ENCODE measurements at places on chromosomes 1 and 21.

DNA sequence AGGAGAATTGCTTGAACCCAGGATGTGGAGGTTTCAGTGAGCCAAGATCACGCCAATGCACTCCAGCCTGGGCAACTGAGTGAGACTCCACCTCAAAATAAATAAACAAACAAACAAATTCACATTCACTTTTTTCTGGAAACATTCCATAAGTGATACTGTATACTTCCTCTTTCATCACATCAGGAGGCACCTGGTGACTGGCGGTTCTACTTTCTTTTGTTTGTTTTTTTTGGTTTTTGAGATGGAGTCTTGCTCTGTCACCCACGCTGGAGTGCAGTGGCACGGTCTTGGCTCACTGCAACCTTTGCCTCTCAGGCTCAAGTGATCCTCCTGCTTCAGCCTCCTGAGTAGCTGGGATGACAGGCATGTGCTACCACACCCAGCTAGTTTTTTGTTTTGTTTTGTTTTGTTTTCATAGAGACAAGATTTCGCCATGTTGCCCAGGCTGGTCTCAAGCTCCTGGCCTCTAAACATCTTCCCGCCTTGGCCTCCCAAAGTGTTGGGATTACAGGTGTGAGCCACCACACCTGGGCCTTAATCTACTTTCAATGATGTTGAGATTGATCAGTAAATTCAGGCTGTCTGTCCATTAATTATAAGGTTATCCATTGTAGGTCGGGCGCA is 10.7 kb downstream of the HAPLN2 start:
- DNase-seq, result no peak

DNA sequence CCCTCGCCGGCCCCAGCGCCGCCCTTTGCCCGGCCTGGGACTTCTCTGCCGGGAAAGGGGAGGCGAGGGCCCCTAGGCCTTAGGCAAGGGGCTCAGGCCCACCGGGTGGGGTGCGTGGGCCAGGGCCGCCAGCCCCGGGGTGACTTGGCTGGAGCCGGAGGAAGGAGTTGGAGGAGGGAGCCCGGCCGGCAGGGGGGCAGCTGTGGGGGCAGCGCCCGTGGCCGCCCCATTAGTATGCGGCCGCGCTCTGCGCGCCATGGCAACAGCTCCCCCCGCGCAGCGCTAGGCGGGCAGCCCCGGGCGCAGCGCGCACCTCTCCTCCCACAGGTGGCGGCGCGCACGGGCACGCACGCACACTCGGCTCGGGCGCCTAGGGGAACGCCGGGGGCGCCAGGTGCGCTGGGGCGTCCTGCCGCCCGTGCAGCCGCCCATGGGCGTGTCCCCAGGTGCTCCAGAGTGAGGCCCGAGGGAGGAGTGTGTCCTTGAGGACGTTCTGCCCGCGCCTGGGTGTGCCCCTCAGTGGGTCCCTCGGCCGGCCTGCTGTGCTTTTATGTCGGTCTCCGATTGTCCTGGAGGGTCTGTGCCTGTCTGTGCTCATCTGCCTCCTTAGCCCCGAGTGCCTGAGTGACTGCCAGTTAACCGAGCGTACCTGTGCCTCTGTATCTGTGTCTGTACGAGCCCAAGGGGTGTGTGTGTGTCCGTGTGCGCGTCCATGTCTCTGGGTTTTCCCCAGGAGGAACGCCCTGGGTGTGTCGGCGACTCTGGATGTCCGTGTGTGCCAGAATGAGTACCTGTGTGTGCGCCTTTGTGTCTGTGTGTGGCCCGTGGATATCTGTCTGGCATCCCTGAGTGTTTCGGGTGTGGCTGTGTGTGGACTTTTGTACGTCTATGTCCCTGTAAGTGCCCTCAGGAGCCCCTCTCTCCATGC is 38.2 kb upstream of the WASF2 start:
- peak; percentile 58 for DNase-seq

- no peak for DNase-seq
Observed at GRCh38 chr1:209208648-209209047, 374.9 kb upstream of the CAMK1G start.

GRCh38 chr1:238186887-238187574 is 296.3 kb upstream of the ZP4 start:
- no peak for DNase-seq

DNA sequence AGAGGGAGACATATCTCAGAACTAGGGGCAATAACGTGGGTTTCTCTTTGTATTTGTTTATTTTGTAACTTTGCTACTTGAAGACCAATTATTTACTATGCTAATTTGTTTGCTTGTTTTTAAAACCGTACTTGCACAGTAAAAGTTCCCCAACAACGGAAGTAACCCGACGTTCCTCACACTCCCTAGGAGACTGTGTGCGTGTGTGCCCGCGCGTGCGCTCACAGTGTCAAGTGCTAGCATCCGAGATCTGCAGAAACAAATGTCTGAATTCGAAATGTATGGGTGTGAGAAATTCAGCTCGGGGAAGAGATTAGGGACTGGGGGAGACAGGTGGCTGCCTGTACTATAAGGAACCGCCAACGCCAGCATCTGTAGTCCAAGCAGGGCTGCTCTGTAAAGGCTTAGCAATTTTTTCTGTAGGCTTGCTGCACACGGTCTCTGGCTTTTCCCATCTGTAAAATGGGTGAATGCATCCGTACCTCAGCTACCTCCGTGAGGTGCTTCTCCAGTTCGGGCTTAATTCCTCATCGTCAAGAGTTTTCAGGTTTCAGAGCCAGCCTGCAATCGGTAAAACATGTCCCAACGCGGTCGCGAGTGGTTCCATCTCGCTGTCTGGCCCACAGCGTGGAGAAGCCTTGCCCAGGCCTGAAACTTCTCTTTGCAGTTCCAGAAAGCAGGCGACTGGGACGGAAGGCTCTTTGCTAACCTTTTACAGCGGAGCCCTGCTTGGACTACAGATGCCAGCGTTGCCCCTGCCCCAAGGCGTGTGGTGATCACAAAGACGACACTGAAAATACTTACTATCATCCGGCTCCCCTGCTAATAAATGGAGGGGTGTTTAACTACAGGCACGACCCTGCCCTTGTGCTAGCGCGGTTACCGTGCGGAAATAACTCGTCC is 1.3 kb upstream of the OLIG2 start:
- DNase-seq, result no peak

GRCh38 chr1:51924455-51924854 is 45.9 kb upstream of the NRDC start:
- no peak for DNase-seq

DNA sequence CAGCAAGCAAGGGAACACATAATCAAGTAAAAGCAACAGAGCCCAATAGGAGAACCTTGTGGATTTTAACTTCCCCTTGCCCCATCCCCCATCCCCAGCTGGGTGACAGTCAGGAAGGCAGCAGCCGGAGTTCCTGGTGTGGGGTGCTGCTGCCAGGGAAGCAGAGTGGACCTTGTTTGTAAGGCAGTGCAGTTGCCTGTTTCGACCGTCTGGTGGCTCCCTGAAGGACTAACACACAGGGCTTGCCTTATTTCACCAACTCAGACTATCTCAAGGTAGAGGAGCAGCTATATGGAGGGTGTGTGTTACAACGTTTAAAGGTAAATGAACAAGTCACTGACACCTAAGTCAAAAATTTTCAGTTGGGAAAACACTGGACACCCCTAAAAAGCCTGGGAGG is 6.6 kb downstream of the KRTAP10-8 start:
- DNase-seq, result no peak

DNA sequence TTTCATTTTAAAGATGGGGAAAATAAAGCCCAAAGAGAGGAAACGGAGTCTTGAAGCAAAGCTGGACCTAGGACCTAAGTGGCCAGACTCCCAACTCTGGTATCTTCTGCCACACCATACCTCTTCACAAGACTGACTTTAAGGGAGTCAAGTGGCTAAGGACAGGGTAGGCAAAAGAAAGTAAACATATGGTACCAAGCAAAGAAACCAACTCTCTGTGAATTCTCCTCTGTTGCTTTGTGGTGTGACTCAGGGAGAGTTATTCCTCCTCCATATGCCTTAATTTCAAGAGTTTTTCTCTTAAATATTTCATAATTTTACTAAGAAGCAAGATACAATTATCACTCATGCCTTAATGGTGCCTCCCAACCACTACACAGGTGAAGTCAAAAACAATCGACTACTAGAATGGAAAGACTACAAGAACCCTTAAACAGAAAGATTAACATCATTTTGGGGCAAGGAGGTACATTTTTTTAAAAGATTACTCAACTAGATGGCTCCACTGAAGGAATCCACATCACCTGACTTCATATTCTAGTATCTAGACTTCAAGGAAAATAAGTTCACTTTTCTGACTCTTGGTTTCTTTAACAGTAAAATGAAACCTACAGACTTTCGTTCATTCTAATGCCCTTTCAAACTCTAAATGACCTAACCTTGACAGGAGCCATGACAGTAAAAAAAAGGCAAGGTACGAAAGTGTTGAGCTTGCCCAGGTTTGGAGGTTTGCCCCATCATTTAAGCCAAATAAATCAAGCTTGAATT is 44.2 kb downstream of the LUZP1 start:
- no peak for DNase-seq

DNA sequence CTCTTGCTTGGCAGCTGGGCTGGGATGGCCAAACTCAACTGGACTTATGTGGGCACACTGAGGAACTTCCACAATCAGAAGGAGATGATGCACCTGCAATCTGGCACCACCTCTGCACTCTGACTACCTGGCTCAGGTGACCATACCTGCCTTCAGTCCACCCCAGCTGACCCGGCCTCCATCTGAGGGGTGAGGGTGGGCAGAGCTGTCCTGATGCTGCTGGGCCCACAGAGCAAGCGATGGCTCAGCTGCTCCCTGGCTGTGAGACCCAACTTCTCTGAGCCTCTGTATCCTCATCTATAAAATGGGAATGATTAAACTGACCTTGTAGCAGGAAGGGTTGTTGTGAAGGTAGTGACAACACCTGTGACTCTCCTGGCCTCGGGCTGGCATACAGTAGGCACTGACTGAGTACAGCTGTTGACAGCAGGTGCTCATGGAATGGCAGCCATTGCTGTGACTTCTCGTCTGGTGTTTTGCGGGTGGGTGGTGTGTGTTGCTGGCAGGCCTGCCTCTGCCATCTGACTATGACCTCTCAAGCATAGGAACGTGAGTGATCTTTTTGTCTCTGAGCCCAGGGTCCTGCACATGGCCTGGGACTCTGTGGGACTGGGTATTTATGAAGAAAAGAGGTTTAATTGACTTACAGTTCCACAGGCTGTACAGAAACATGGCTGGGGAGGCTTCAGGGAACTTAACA is 438.5 kb downstream of the PTPRU start:
- no peak for DNase-seq

GRCh38 chr1:147794570-147794969 is 34.2 kb upstream of the GJA5 start:
- DNase-seq, result no peak

DNA sequence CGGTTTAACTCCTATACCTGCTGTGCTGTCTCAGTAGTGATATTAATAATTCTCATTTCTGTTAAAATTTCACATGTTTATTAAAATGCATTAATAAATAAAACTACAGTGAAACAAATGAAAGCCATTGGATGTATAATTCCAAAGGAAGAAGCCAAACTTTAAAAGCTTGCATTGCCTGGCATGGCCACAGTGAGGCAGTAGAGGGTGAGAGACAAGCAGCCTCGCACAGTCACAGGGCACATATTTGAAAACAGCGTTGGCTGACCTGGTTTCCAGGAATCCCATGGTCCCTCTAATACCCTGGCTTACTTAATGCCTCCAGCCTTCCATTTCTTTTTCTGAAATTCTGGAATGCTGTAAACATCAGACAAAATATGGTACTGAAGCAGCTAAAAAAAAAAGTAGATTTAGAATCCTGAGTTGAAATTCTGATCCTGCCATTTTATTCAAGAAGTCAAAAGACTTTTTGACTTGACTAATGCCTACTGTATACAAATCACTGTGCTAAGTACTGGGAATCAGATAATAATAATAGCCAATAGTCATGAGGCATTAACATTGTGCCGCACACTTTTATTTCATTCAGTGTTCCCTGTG is 6.7 kb upstream of the RNASEL start:
- peak; percentile 40 for DNase-seq

DNA sequence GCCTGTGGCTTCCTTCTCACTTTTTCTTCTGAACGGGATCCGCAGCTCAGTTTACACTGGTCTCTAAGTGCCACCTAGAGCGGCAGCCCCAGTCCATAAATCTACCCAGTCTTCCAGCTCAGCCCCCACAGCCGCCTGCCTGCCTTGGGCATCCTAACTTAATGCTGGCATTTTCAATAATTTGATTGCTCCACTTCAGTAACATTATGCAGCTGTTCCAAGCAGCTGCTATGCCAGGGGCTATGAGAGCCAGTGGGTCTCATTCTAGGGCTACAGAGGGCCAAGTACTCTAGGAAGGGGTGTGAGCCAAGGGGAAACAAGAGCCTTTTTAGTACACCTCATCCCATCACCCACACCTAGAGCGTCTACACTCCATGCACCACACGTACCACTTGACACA is 48.4 kb upstream of the COA6 start:
- DNase-seq, result no peak

- DNase-seq, result no peak
Observed at GRCh38 chr1:1908506-1908791, 6.6 kb upstream of the CALML6 start.

DNA sequence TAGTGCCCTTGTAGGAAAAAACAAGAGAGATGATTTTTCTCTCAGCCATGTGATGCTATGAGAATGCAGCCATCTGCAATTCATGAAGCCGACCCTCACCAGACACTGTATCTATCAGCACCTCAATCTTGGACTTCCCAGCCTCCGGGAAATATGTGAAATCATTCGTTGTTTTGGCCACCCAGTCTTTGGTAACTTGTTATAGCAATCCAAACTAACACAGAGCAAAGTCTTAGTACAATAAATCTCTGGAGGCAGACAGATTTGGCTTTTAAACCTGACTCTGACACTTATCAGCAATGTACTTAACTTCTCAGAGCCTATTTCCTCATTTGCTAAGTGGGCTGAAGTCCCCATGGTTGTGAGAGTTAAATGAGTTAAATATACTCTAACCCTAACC is 5.1 kb upstream of the MED18 start:
- no peak for DNase-seq

DNA sequence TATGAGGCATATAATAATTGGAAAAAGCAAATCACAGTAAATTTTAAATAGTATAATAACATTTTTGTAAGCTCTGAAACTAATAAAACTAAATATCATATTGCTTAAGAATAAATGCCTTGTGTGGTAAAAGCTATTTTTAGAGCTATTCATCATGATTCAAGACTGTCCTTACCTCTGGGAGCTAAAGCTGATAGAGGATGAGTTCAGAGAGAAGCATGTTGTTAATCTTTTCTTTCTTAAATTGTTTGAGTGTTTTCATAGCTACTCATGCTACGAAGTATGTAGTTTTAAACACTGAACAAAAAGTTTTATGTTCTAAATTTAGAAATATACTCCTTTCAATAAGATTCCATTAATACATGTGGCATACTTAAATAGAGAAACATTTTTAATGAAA is 30.5 kb downstream of the IFI16 start:
- DNase-seq, result no peak
